Cardiac ventricle fibroblast (primary cell): ENCODE measurements at places on chromosomes 13 and 19. TPM values are rescaled to one million over a fixed set of nuclear protein-coding genes. Genes with fewer than 3 reads are reported as not detected.

The DAND5 gene
- total RNA-seq: not detected in 2 replicates

The RCBTB2 gene
- total RNA-seq: 9.2 and 9.9 TPM in 2 replicates

The ZNF813 gene
- 2.6 and 6.3 TPM in 2 replicates for total RNA-seq

The NLRP9 gene
- not detected in 2 replicates for total RNA-seq

The ZSCAN1 gene
- total RNA-seq: not detected in 2 replicates

The SMIM24 gene
- not detected in 2 replicates for total RNA-seq

The CFD gene
- 1,761 and 1,927 TPM in 2 replicates for total RNA-seq

The GPR12 gene
- not detected in 2 replicates for total RNA-seq

The MBD3L2 gene
- not detected in 2 replicates for total RNA-seq

The TMEM59L gene
- total RNA-seq: 5.4 and 6.2 TPM in 2 replicates

The KRTDAP gene
- not detected in 2 replicates for total RNA-seq

The ZNF528 gene
- 10.4 and 19.5 TPM in 2 replicates for total RNA-seq

The CALR3 gene
- total RNA-seq: not detected in 2 replicates

The SLC17A7 gene
- not detected in 2 replicates for total RNA-seq

The CPB2 gene
- total RNA-seq: not detected in 2 replicates

The CNFN gene
- total RNA-seq: not detected in 2 replicates

The IER2 gene
- total RNA-seq: 54.7 and 70.7 TPM in 2 replicates

The CIRBP gene
- 265 and 335 TPM in 2 replicates for total RNA-seq

The GAPDHS gene
- not detected in 2 replicates for total RNA-seq

The TCF3 gene
- total RNA-seq: 64.4 and 66.6 TPM in 2 replicates

The HPN gene
- not detected in 2 replicates for total RNA-seq

The N4BP2L1 gene
- 5.4 and 6.9 TPM in 2 replicates for total RNA-seq

The FSD1 gene
- 0.69 and 4.2 TPM in 2 replicates for total RNA-seq

The ZNF728 gene
- total RNA-seq: 0.12 and 0.24 TPM in 2 replicates

The SACS gene
- 12.1 and 13.3 TPM in 2 replicates for total RNA-seq

The PLPP2 gene
- 3.3 and 8.0 TPM in 2 replicates for total RNA-seq

The PLA2G4C gene
- total RNA-seq: 0.83 and 2.6 TPM in 2 replicates

The CBLC gene
- not detected in 2 replicates for total RNA-seq

The SHD gene
- total RNA-seq: not detected in 2 replicates

The CRB3 gene
- not detected in 2 replicates for total RNA-seq

The TEAD2 gene
- 15.7 and 18.6 TPM in 2 replicates for total RNA-seq

The FFAR2 gene
- total RNA-seq: not detected in 2 replicates

The POU2F2 gene
- total RNA-seq: not detected in 2 replicates

The CYP2A6 gene
- total RNA-seq: not detected in 2 replicates

The EEF2 gene
- 3,060 and 3,544 TPM in 2 replicates for total RNA-seq

The GGACT gene
- 6.8 and 12.1 TPM in 2 replicates for total RNA-seq

The TBXA2R gene
- total RNA-seq: 0.94 and 1.0 TPM in 2 replicates

The ACP7 gene
- total RNA-seq: not detected in 2 replicates

The COL4A2 gene
- total RNA-seq: 764 and 817 TPM in 2 replicates

The IL12RB1 gene
- total RNA-seq: not detected in 2 replicates

The MAMSTR gene
- total RNA-seq: 0.62 and 2.3 TPM in 2 replicates

The LMO7 gene
- 21.9 and 24.5 TPM in 2 replicates for total RNA-seq

The IGSF23 gene
- total RNA-seq: not detected in 2 replicates

The NUFIP1 gene
- total RNA-seq: 2.9 and 3.3 TPM in 2 replicates

The NAPSA gene
- not detected in 2 replicates for total RNA-seq

The ZNF626 gene
- 5.6 and 7.8 TPM in 2 replicates for total RNA-seq

The SYNGR4 gene
- not detected in 2 replicates for total RNA-seq
